ENCODE measurements at places on chromosomes 1 and 21.

- DNase-seq, result no peak
Observed at GRCh38 chr1:161899091-161899490, 124.6 kb downstream of the OLFML2B start.

GRCh38 chr1:206709772-206710459 lies 25.2 kb downstream of the MAPKAPK2 start:
- DNase-seq, result peak; percentile 81

DNA sequence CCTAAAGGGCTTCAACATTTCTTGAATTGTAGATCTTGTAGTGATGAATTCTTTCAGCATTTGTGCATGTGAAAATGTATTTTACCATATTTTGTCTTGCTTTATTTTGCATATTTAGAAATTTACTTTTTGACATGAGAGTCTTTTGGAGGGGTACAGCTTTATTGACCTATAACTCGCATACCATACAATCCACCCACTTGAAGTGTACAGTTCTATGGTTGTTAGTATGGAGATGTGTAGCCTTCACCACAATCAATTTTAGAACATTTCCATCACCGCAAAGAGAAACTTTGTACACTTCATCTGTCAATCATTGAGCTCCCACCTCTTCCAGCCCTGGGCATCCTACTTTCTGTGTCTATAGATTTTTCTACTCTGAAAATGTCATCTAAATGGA lies 7.2 kb upstream of the MIA3 start:
- DNase-seq, result no peak

DNA sequence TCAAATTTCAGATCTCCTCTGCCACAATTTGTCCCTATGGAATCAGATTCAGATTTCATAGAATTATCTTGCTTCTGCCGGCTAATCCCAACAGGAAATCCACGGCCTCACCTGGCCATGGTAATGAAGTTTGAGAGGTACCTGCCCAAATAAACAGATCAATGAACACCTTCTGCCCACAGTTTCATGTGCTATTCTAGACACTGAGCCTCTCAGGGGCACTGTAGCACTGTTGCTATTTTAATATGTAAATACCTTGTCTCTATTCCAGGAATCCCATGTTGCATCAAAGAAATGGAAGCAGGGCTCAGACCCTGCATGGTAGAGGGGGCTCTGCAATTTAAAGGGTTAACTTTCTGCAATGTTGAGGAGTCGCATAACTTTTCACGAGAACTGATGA lies 593.1 kb downstream of the PTBP2 start:
- DNase-seq, result no peak

DNA sequence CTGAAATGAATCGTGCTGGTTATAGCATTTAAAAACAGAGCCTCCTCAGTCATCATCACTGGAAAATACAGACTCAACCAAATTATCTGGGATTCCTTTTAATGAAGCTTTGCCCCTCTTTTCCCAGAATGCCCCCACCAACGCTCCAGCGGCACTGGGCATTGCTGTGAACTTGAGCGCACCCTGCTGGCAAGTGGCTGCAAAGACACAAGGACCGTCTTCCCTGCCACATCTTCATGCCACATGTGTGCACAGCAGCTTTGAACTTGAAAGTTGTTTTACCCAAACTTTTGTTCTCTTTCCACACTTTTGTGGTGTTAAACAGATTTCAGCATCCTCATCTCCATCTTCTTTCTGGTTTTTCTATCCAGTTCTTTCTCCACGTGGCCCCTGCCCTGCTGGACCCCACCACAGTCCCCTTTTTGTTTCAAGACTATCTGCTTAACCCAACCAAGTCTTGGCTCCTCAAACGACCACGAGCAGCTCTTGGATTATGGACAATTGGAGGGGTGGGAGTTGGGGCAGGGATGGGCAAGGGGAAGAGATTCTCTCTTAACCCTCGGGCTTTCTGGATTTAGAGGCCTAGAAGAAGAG lies 12.8 kb upstream of the LMX1A start:
- DNase-seq, result peak; percentile 51

DNA sequence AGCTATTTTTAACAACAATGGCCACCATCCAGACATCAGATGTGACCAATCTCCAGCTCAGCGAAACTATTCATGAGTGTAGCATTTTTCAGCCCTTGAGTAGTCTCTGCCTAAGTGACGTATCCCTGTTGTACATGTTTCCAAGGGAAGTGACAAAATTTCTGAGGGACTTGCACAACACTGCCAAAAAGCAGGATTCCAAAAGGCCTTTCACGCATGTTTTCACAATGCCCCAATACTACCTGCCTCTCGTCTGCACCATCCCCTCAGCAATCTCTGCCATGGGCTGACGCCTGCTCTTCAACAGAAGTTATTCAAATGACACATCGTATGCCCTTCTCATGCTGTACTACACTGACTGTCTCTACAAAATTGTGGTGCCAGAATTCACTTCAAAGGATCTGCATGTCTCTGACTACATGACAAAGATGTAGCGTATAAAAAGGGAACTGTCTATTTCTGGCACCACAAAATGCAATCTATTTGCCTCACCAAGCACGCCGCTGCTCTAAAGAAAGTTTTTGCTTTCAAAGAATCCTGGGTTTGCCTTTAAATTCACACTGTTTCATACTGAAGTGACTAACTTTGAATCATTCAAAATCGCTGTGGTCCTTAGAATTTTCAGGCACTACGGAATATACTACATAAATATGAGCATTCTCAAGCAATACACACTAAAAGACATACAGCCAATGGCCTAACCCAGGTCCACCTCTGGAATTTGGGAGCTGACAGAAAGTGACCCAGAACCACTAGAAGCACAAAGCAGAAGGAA lies 32.9 kb downstream of the JAK1 start:
- DNase-seq, result peak; percentile 98

- no peak for DNase-seq
Observed at GRCh38 chr1:97911266-97912215, 9.3 kb downstream of the DPYD start.

- DNase-seq, result no peak
Observed at GRCh38 chr1:159561497-159561896, 25.7 kb upstream of the OR10J5 start.

GRCh38 chr1:158328426-158328825 lies 2.9 kb downstream of the CD1B start:
- no peak for DNase-seq

DNA sequence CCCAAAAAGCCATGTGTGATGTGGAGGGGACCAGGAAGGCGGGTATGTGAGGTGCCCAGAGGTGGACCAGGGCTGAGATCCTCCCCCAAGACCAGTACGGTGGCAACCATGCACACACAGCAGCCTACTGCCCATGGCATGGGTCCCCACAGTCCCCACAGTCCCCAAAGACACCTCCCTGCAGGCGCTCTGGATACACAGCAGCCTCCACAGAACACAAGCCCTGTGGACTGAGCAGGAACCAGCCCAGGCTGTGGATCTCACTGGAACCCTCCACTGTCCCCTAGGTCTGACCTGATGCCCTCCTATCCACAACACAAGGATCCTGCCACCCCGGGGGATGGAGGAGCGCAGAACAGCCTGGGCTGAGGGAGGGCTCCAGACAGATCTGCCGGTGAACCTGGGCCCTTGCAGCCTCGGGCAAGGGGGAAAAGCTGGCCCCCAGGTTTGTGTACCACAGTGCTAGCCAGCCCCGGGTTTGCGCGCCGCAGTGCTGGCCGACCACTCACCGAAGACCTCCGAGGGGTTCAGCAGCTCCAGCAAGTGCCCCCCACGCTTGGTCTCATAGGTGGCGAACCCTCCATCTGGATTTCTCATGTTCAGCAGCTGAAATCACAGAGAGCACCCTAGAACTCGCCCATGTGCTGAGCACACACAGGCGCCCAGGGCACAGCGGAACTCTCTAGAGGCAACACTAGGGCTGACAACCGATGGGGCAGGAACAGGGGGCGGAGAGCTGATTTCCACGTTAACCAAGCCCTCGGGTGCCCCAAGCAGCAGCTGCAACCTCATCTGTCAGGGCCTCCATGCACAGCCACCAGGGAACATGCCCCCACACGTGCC lies 22.1 kb upstream of the SPATC1L start:
- no peak for DNase-seq

GRCh38 chr1:217717959-217718358 lies 86.8 kb downstream of the SPATA17 start:
- no peak for DNase-seq

DNA sequence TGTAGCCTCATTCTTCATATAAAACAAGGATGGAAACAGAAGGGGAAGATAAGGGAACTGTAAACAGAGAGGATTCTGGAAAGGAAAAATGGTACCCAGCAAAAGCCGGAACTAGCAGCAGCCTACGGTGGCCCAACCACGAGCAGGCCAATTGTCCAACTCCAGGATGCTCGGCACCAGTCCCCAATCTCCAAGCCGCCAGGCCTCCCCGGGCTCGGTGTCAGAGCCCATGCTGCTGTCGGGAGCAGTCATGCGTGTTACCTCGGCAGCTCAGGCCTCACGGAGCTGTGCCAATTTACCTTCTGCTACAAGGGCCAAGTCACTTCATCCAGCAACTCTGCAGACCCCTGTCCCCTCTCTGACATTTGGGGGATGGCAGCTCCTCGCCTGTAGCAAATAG lies 130.8 kb downstream of the ZBTB18 start:
- DNase-seq, result no peak

GRCh38 chr21:31316072-31316471 lies 28.0 kb downstream of the TIAM1 start:
- DNase-seq, result no peak

- DNase-seq, result no peak
Observed at GRCh38 chr1:211114446-211114845, 19.5 kb downstream of the KCNH1 start.

- peak; percentile 80 for DNase-seq
Observed at GRCh38 chr21:26849428-26850115, 4.4 kb upstream of the ADAMTS1 start.

- DNase-seq, result no peak
Observed at GRCh38 chr1:158148468-158148867, 32.2 kb upstream of the CD1D start.

- no peak for DNase-seq
Observed at GRCh38 chr1:248905662-248906008, 400 bp upstream of the PGBD2 start.

GRCh38 chr1:47231301-47232186 lies 481 bp downstream of the TAL1 start:
- DNase-seq, result peak; percentile 35

DNA sequence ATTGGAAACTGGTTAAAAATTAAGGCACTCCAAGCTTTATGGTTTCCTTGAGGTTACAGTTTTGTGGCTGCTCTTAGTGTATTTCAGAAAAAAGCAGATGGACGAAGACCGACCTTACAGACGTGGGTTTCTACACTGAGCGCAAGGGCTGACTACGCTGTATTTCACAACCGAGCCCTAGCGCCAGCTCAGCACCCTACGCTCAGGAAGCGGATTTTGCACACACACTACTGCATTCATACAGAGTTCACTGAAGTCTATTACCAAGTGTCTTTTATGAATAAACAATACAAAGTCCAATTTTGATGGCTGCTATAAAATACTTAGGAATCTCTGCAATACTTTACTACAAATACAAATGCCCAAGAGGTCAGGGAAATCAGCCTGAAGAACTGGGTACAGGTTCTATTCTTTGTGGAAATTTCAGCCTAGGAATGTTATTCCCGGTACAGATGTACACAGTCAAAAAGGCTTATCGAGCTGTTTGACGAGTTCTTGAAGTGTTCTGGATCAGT lies 23.8 kb downstream of the PTTG1IP start:
- no peak for DNase-seq

- DNase-seq, result no peak
Observed at GRCh38 chr21:46091631-46092025, 6.3 kb upstream of the COL6A2 start.

DNA sequence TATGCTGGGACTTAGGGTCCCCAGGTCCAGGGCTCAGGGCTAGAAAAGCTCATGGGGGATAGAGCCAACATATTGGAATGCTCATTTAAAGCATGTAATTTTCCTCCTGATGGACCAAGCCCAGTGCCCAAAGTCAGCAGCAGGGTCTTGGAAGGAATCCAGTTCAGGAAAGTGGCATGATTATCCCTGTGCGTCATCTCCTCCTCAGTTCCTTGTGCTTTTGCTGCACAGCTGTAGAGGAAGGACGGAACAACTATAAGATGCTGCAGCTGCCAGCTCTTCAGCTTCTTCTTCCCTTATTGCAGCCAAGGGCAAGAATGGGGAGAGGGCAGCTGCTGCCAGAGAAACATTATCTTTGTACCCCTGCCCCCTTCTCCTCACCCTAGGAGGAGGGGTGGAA lies 58.4 kb downstream of the OVGP1 start:
- DNase-seq, result no peak

DNA sequence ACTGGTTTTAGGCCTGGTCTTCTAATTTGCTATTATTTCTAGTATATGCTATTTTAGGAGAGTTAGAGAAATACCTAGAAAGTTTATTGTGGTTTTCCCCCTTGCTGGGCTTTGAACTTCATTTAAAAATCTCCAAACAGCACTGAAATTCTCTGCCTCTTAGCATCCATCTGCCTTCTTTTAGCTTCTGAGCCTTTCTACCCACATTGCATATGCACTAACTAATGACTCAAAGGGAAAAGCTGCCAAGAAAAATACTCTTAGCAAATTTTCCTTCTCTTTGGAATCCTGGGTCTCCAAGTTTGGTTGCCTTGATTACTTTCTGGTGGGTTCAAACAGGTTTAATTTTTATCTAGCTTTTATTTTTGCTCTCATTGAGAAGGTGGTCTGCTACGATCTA lies 408.4 kb upstream of the PTBP2 start:
- DNase-seq, result peak; percentile 86

GRCh38 chr1:58075188-58075578 lies 471.3 kb downstream of the OMA1 start:
- no peak for DNase-seq

DNA sequence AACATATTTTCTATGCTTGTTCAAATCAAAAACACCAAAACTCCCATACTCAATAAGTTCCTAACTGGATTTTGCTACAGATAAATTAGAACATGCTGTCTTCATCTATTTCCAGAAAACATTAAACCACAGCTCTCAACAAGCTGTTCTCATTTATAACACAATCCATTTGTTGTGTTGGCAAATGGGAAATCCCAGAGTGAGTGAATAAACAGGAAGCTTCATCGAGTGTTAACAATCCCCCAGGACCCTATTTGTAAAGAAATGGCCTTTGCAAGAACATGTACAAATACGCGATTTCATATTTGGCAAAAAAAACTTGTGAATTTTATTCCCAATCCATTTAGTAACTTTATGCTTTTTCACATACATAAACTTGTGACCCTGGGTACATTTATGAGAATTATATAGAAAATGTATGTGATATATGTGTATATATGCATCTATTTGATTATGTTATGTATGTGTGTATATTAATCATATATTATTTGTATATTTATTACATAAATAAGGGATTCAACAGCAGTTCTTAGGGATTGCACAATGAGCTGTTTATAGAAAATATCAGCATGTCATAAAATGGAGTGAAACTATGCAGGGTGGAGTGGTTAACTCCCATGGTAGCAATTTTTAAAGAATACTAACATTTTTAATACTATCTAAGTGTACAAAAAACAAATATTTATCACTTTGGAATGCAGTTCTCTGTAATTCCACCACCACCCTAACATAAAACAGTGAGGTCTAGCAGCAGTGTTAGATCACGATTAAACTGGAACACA lies 160.0 kb downstream of the NEGR1 start:
- DNase-seq, result peak; percentile 54

GRCh38 chr1:191371626-191372025 lies 786.6 kb upstream of the RGS18 start:
- no peak for DNase-seq

- peak; percentile 98 for DNase-seq
Observed at GRCh38 chr1:221865808-221866207, 123.9 kb upstream of the DUSP10 start.

Data from fibroblast of mammary gland (primary cell).